ENCODE measurements at places on chromosomes 5 and 9.

DNA sequence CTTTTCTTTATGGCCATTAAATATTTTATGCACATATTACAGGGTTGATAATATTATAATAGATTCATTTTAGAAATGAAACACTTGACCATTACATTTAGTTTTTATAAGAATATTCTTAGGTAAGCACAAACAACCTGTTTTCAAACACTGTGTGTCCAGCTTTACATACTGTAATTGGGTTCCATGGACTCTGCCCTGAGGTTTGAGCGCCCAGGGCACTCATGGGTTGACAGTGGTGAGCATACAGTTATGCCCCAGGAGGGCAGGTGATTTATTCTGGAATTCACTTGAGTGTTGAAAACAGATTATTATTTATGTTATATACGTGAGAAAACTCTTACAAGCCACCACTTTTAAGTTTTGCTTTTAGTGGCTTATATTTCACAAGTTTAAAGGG, 33.7 kb downstream of the TRIO start:
- no peak for DNase-seq

- no peak for DNase-seq
Measured at GRCh38 chr9:136059321-136059791, 35.7 kb downstream of the NACC2 start.

DNA sequence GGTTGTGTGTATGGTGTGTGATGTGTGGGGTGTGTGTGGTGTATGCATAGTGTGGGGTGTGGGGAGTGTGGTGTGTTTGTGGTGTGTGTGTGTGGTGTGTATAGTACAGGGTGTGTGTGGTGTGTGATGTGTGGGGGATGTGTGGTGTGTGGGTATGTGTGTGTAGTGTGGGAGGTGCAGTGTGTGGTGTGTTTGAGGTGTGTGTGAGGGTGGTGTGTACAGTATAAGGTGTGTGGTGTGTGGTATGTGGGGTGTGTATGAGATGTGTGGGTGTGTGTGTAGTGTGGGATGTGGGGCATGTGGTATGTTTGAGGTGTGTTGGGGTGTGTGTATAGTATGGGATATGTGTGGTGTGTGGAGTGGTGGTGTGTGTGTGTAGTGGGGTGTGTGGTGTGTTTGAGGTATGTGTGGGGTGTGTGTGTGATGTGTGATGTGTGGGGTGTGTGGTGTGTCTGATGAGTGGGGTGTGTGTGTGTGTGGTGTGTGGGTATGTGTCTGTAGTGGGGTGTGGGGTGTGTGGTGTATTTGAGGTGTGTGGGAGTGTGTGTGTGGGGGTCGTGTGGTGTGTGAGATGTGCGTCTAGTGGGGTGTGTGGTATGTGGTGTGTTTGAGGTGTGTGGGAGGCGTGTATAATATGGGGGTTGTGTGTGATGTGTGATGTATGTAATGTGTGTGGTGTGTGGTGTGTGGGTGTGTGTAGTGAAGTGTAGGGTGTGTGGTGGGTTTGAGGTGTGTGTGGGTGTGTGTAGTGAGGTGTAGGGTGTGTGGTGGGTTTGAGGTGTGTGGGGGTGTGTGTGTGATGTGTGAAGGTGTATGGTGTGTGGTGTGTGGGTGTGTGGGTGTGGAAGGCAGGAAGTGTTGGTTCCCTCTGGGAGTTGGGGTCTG, 8.6 kb downstream of the ECSCR start:
- DNase-seq: no peak

- no peak for DNase-seq
Measured at GRCh38 chr5:65873181-65873750, 53.1 kb upstream of the ERBIN start.

DNA sequence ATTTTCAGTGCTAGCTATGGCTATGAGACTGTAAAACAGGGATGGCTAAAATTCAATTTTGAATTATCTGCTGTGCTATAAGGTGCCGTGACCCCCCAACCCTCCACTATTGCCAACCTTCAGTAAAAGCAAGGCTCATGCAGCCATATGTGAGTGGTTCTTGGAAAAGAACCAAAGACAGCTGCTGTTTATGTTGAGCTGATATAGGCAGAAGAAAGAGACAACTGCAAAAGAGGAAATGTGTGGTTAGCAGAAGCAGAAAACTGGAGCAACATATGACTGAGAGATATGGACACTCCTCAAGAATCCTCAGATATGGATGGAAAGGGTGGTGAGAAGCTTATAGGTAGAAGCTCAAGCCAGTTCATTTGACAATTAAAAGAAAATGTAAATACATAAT, 200.3 kb downstream of the TLE1 start:
- DNase-seq: no peak

All from stimulated activated CD8-positive, alpha-beta memory T cell treated with anti-CD3 and anti-CD28 coated beads, Interleukin-15, amount 100 ng/mL, for 48 hours (primary cell).